Thyroid gland (tissue), 4 donors: ENCODE measurements at places on chromosomes 4 and X.

- no peaks in the 10 kb centered on the region for H3K27me3 ChIP-seq
- H3K27ac ChIP-seq: no peak overlapping the region
- H3K4me3 ChIP-seq: no peak overlapping the region
- H3K36me3 ChIP-seq: no peaks in the 10 kb centered on the region
Observed at GRCh38 chr4:108900018-108900580, 137.2 kb upstream of the ETNPPL start.

- no peak overlapping the region for H3K4me3 ChIP-seq
- H3K4me1 ChIP-seq: no peaks in the 10 kb centered on the region
- no peaks in the 10 kb centered on the region for H3K27me3 ChIP-seq
- DNase-seq: no peak
- no peaks in the 10 kb centered on the region for H3K36me3 ChIP-seq
Observed at GRCh38 chr4:165514739-165515138, 135.9 kb downstream of the CPE start.

GRCh38 chrX:75061701-75062100, 94.4 kb downstream of the ABCB7 start:
- DNase-seq: no peak
- H3K27ac ChIP-seq: no peak overlapping the region
- H3K4me3 ChIP-seq: no peak overlapping the region
- no peaks in the 10 kb centered on the region for H3K36me3 ChIP-seq
- H3K4me1 ChIP-seq: no peaks in the 10 kb centered on the region

- H3K36me3 ChIP-seq: no peaks in the 10 kb centered on the region
- H3K27ac ChIP-seq: no peak overlapping the region
- H3K4me3 ChIP-seq: no peak overlapping the region
- H3K27me3 ChIP-seq: no peaks in the 10 kb centered on the region
- DNase-seq: no peak
- H3K4me1 ChIP-seq: peaks cover 14% of the 10 kb centered on the region
Observed at GRCh38 chr4:76953956-76954355, 4.4 kb downstream of the SEPTIN11 start.

- peak overlapping the region; percentile 99 for H3K27ac ChIP-seq
- H3K4me3 ChIP-seq: peak overlapping the region; percentile 70
- H3K27me3 ChIP-seq: no peaks in the 10 kb centered on the region
Observed at GRCh38 chr4:186190581-186191199, 677 bp upstream of the CYP4V2 start.

- no peak overlapping the region for H3K27ac ChIP-seq
- no peak overlapping the region for H3K4me3 ChIP-seq
- no peak for DNase-seq
- no peaks in the 10 kb centered on the region for H3K27me3 ChIP-seq
- H3K4me1 ChIP-seq: no peaks in the 10 kb centered on the region
Observed at GRCh38 chr4:146099585-146099984, 75.9 kb upstream of the LSM6 start.

DNA sequence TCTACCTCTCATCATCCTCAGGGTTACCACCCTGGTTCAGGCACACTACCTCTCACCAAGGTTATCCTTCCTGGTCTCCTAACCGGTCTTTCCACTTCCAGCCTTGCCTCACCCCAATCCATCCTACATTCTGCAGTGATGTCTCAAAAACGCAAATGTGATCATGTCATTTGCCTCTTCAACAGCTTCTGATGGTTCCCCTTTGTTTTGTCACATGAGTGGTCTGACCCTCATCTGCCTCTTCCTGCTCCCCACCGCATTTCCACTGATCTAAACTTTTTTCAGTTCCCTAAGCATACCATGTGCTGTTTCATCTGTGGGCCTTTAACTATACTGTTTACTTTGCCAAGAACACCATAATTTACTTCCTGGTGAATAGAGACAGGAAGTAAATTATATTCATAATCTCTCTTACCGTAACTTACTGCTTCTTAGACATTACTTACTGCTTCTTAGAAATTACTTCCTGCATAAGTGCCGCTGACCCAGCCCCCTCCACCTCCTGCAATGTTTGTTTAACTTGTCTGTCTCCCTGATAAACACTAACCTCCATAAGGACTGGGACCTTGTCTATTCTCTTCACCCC, 27.1 kb upstream of the NSUN7 start:
- no peak overlapping the region for H3K27ac ChIP-seq
- peaks cover 11% of the 10 kb centered on the region for H3K4me1 ChIP-seq
- H3K27me3 ChIP-seq: no peaks in the 10 kb centered on the region
- no peak for DNase-seq
- H3K4me3 ChIP-seq: no peak overlapping the region
- H3K36me3 ChIP-seq: no peaks in the 10 kb centered on the region

DNA sequence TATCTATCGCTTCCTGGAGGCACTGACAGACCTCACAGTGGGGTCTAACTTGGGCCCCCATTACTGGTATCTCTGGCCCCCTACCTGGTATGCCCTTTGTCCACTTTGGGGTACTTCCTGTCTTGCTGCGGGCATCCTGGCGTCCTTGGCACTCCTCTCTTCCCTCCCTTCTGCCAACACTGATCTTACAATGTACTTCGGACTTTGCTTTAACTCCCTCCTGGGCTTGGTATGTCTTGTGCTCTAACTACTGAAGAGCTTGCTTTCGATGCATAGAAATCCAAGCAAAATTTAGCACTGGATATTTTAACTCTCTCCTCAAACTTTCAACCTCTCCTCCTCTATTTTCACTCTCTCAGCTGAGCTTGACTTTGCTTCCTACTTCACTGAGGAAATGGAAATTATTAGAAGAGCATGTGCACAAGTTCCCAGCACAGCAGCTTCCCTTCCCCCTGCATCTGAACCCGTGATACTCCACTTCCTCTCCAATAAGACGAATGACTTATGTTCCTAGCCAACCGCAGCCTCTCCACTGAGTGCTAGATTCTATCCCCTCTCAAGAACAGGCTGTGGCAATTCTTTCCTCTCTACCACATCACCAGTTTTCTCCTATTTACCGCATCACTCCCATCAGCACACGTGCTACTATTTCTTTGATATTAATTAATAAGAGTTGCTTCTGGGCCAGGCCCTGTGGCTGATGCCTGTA, 52.9 kb downstream of the SUPT20HL2 start:
- peaks cover 4% of the 10 kb centered on the region for H3K27me3 ChIP-seq
- no peak overlapping the region for H3K4me3 ChIP-seq
- no peaks in the 10 kb centered on the region for H3K36me3 ChIP-seq
- H3K27ac ChIP-seq: no peak overlapping the region
- DNase-seq: peak; percentile 5

DNA sequence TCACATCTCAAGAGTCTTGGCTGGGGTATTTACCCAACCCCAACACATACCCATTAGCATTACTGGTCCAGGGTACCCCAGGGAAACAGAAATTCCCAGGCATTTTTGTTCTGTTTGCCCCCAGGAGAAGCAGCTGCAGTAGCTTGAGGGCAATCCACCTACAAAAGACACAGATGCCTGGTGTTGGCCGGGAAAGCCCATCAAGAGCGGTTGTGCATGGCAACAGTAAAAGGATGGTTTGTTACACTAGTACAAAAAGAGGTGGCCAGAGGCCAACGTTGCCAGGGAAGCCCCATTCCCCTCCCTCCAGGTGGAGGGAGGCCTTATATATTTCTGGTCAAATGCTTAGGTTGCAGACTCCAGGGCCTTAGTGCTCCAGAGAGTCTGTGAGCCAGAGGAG, 637.8 kb downstream of the BCOR start:
- H3K4me1 ChIP-seq: no peaks in the 10 kb centered on the region
- H3K27ac ChIP-seq: no peak overlapping the region
- no peak overlapping the region for H3K4me3 ChIP-seq
- H3K27me3 ChIP-seq: no peaks in the 10 kb centered on the region
- no peak for DNase-seq

DNA sequence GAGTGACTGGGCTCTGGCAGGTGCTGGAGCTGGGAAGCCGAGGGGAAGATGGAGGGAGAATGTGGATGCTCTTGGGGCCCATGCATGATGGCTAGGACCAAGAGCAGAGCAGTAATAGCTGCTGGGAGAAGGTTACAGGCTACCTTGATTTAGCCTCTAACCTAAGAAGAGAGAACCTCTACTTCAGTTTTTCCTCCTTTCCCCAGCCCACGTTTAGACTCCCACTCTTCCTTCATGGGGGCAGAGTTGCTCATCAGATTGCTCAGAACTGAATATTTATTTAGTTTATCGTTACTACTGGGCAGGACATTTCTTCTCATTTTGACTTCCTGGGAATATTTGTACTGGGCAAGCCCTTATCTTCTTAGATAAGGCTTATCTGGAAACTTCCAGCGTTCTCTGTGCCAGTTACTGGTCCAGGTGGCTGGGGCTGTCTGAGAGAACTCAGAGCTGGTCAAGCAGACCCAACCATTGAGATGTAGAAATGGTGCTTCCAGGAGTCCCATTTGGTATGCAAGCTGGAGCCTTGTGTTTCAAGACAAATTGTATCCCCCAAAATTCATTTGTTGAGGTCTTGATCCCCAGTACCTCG, 442.9 kb upstream of the BOD1L1 start:
- H3K4me3 ChIP-seq: no peak overlapping the region
- no peaks in the 10 kb centered on the region for H3K27me3 ChIP-seq
- no peaks in the 10 kb centered on the region for H3K36me3 ChIP-seq
- no peak overlapping the region for H3K27ac ChIP-seq

DNA sequence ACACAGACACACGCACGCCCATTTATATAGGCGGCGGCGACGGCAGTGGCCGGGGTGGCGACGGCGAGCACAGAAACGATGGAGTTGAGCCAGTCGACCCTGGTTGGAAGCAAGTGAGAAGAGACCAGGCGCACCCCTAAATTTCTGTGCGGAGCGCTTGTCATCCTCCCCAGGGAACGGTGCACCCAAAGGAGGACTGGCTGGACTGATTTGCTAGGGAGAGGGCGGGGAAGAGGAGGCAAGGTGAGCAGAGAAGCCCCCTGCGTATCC, 302 bp downstream of the NHS start:
- peaks cover 3% of the 10 kb centered on the region for H3K4me1 ChIP-seq
- H3K27me3 ChIP-seq: no peaks in the 10 kb centered on the region
- peak overlapping the region; percentile 17 for H3K27ac ChIP-seq
- no peak overlapping the region for H3K4me3 ChIP-seq
- peak; percentile 1 for DNase-seq
- H3K36me3 ChIP-seq: no peaks in the 10 kb centered on the region

GRCh38 chr4:113662581-113662980, 99.0 kb downstream of the CAMK2D start:
- H3K4me1 ChIP-seq: peaks cover 4% of the 10 kb centered on the region
- no peaks in the 10 kb centered on the region for H3K36me3 ChIP-seq
- H3K27ac ChIP-seq: no peak overlapping the region

- H3K27ac ChIP-seq: no peak within 1 kb of the TSS
- no peaks in the 10 kb centered on the region for H3K4me1 ChIP-seq
- no peak for DNase-seq
- no peak within 1 kb of the TSS for H3K4me3 ChIP-seq
- no peaks in the 10 kb centered on the region for H3K36me3 ChIP-seq
Observed at GRCh38 chrX:132127743-132128142, at the start of gene FRMD7. TSS of gene FRMD7 (minus strand) at chrX:132128020. CDS start at chrX:132127844, 176 bp downstream.

DNA sequence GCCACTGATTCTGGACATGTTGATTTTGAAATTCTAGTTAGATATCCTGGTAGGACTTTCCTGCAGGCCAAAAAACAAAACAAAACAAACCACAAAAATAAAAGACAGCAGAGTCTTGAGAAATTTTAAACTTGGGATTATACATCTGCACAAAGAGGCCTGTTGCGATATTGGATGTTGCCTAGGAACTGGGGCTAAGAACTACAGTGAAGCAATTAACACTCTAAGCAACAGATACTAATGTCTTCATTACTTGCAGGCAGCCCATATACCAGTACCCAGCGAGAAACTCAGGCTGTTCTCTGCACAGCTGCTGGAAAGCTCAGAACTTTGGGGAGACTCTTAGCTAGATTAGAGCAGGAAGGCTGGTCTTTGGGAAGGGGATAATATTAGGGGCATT, 69.1 kb upstream of the SCOC start:
- no peaks in the 10 kb centered on the region for H3K36me3 ChIP-seq
- no peak overlapping the region for H3K27ac ChIP-seq
- no peaks in the 10 kb centered on the region for H3K27me3 ChIP-seq
- H3K4me1 ChIP-seq: no peaks in the 10 kb centered on the region
- no peak for DNase-seq
- no peak overlapping the region for H3K4me3 ChIP-seq

- no peaks in the 10 kb centered on the region for H3K4me1 ChIP-seq
- H3K27ac ChIP-seq: no peak overlapping the region
- no peak overlapping the region for H3K4me3 ChIP-seq
- no peaks in the 10 kb centered on the region for H3K27me3 ChIP-seq
- H3K36me3 ChIP-seq: no peaks in the 10 kb centered on the region
Observed at GRCh38 chr4:179165000-179165738, 1722.9 kb upstream of the AGA start.

DNA sequence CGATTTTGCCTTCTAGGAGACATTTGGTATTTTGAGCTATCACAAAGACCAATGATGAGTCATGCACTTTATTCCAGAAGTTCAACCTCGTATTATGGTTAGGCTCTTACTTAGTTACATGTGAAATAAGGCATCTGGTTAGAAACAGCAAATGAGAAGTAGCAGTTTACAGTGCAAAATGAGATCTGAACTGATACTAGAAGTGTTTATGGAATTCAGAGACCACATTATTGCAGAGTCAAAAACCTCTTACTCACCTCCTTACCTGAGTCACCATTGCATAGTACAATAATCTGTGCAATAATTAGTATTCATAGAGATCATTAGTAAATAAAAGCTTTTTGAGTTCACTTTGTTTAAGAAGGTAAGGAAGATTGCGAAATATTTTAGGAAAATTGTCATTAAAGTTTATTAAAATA, 38.7 kb downstream of the SEC24B start:
- H3K27ac ChIP-seq: no peak overlapping the region
- no peaks in the 10 kb centered on the region for H3K27me3 ChIP-seq
- no peak overlapping the region for H3K4me3 ChIP-seq
- no peak for DNase-seq
- H3K4me1 ChIP-seq: peaks cover 20% of the 10 kb centered on the region

GRCh38 chrX:6694977-6695376, 160.1 kb upstream of the VCX3A start:
- H3K36me3 ChIP-seq: no peaks in the 10 kb centered on the region
- H3K27ac ChIP-seq: no peak overlapping the region
- H3K4me1 ChIP-seq: no peaks in the 10 kb centered on the region
- DNase-seq: no peak
